ENCODE measurements at places on chromosomes 12 and 14.

DNA sequence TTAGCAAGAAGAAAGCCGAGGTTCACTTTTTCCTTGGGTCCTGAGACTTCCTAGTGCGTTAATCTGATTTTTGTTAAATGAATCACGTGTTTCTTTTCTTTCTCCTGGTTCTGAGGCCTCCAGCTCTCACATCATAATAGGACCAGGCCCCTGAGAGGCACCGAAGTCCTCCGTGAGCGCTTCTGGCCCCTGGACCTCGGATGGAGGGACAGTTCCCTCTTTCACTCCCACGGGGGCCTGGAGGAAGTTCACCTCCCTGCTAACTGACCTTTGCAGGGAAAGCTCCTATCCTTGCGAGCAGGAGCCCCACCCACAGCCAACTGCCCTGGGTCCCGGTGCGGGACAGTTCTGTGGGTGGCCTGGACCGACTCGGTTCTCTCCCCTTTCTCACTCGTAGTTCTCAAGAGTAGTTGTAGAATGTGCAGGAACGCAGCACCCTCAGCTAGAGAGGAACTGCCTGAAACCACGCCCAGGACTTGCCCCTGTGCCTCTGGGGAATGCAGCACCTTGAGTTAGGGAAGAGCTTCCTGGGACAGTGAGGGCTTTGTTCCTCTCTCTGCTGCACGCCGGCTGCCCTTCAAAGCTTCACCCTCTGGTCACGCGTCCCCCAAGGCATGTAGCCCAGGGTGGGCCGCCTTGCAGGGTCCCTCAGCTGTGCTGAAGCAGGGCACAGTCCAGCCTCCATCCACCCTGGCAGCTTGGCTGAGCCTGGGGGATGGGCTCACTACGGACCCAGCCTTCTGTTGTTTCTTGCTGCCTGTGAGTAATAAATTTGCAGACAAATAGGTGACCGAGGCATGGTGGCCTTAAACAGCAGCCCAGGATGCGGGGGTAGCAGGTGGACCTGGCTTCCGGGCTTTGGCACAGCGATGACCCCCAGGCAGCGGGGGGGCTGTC lies 264.6 kb downstream of the ADGRD1 start:
- no peak for DNase-seq

DNA sequence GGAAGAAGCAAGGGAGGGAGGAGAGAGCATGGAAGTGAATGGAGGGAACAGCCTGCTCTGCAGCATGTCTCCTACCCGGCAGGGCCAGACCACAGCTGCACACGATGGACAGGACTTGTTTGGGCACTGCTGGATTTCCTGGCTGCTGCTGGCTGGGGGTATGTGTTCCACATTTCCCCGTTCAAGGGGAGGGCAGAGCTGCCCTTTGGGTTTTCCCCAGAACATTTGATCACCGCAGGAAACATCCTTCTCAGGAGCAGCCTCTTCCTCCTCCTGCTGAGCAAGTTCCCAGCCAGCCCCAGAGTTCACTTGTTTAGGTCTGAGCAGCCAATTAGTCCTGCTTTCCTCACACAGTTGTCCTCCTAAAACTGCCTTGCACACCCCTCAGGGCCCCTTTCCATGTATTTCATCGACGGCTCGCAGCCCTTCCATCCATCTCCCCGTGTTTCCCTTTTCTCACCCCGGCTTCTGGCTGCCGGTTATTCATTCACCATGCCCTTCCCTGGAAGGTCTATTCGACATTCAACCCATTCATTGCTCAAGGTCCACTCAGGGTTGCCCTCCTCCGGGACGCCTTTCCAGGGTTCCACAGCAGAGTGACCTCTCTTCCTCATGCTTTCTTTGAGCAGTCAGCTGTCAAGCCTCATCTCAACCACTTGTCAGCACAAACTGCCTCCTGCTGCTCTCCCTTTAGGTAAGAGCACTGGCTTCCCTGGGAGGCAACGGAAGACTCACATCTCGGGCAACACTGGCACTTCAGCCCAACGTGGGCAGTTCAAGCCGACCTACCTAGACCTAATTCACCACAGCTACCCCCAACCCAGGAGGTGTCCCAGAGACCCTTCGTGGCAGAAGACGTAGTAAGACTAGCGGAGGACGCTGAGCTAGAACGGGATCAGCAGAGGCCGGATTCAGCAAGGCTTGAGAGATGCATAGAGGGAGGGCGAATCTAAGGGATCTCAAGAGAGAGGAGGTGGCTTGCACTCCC lies 20.1 kb upstream of the ANO2 start:
- no peak for DNase-seq

GRCh38 chr14:102848830-102849525 lies 71.7 kb downstream of the TRAF3 start:
- DNase-seq = no peak

DNA sequence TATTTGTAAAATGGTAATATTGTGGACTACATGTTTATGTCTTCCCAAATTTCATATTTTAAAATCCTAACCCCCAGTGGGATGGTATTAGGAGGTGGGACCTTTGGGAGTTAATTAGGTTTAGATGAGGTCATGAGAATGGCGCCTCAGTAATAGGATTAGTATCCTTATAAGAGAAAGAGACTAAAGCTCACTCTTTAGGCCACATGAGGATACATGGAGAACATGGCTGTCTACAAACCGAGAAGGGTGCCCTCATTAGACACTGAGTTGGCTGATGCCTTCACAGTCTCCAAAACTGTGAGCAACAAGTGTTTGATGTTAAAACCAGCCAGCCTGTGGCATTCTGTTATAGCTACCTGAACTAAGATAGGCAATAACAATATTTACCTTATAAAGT lies 58.3 kb upstream of the OTOGL start:
- no peak for DNase-seq

DNA sequence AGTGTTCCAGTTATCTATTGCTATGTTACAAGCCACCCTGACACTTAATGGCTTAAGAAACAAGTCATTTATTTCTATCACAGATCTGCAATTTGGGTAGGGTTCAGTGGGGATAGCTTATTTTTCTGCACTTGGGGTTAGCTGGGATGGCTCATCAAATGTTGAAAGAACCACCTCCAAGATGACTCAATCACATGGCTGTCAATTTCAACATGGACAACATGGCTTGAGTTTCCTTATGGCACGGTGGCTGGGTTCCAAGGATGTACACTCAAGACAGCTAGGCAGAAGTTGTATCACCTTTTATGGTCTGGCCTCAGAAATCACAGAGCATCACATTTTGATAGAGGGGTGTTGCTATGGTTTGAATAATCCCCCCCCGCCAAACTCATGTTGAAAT lies 24.5 kb upstream of the IGF1 start:
- no peak for DNase-seq

DNA sequence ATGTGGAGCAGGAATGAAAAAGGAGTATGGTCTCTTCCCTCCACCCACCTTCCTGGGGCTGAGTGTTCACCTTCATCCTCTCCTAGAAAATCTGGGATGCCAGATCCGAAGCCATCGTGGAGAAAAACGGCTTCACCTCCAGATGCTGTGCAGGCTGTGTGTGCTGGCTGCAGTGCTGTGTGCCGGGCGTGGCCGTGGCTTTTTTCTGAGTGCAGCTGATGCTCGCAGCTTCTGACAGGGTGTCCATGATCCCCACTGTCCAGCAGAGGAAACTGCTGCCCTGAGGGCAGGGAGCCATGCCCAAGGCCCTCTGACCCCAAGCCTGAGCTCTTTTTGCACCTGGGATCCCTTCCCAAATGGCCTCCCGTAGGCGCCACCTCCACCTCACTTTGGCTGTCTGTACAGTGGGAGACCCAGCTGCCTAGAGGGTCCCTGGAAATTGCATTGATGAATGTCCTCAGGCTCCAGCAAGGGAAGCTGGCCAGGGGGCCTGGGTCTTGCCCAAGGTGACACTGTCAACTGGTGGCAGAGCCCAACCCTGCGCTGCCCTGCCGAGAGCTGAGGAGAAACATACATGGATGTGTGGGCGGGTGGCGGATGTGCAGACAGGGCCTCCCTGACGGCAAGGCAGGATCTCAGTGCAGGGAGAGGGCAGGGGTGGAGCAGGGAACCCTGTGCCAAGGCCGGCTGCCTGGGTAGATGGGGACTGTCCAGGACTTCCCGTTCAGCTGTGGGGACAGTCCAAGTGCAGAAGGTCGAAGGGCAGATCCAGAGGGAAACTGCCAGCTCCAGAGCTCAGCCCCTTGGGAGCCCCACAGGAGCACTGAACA lies 53.3 kb downstream of the BEGAIN start:
- DNase-seq = no peak

GRCh38 chr12:72448805-72449204 lies 176.6 kb downstream of the TRHDE start:
- no peak for DNase-seq

DNA sequence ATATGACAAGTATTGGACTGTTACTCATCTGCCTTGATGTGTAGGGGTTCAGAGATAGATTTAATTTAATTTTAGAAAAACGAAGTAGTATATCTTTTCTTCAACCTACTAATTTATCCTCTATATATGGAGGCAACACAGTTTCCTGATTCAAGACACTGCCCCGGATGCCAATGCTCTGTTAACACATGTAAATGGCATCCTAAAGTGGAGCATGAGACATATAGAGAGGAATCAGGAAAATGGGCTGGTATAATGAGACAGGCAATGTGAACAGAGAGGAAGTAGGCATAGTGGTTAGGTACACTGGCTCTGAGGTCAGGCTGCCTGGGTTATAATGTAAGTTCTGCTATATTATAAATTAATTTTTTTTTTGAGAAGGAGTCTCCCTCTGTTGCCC lies 85.6 kb downstream of the OTOGL start:
- no peak for DNase-seq

DNA sequence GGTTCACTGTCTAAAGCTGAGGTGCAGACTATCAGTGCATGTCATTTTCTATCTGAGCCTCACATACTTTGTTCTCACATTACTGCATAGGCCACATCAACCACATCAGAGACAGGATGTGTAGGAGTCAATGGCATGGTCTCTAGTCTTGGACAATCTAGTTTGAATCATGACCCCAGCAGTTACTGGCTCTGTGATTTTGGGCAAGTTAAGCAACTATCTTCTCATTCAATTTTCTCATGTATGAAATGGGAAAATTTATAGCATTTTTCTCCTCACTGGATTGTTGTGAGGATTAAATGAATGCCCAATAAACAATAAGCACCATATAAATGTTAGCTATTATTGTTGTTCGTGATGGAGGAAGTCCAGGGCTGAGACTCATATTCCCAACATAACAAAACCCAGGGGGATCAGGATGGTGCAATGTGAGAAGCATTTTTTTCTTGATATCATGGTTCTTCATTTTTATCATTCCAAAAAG lies 432.6 kb downstream of the LRIG3 start:
- no peak for DNase-seq

- no peak for DNase-seq
These were observed 11.1 kb upstream of the TMPO start for GRCh38 chr12:98504368-98504617.

GRCh38 chr14:52283099-52283498 lies 15.6 kb downstream of the PTGDR start:
- no peak for DNase-seq

DNA sequence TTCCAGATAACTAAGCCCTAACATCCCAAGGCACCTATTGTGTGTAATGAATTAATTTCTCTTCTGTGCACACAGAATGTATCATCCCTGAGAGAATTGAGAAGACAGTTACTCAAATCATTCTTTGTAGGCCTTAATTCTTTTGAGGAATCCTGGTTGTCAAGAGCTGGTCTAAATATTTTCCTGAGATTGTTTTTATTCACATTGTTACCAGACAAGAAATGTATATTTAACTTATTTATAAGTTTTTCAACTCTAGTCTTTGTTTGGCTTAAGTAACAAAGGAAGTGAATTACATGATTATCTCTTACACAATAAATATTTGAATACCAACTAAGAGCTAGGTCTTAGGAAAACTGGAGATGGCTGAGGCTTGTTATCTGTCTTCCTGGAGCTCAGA lies 169.4 kb downstream of the DACT1 start:
- no peak for DNase-seq

DNA sequence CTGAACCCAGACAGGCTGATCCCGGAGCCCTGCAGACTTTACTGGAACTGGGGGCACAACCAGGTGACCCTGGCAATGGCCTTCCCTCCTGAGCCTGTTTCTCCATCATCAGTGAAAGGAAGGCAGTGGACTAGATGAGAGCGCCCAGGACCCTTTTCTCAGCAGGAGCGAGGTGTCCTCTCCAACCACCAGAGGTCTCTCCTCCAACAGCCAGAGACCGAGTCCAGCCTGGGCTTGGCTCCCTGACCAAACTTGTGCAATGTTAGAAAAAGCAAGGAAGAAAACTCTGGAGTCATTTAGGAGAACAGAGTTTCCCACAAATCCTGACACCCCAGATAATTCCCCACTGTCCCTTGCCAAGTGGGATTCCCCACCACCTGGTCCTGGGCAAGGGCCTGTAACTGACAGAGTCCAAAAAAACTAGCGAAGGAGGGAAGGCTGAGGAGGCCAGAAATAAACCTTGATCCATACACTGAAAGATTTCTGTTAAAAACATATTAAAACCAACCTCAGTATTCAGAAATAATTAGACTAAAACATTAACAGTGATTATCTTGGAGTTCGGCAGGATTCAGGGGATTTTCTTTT lies 9.0 kb downstream of the RPS6KL1 start:
- DNase-seq = peak; percentile 65

GRCh38 chr14:57982804-57983634 lies 117.1 kb upstream of the SLC35F4 start:
- no peak for DNase-seq

DNA sequence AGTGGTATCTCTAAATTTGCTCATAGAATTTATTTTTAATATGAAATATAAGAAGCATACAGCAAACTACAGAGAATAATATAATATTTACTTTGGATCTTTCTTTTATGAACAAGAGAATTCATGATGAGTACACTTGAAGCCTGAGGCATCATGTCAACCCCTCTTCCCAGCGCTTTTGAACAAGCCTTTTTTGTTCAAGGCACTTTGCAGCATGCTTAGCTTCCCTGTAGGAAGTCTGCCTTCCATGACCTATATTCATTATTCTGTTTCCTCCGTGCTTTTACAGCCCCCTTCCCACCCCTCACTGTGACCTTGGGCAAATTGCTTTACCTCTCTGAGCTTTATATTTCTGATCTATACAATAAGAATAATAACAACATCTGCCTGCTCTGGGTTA lies 41.6 kb downstream of the SCN8A start:
- DNase-seq = no peak

- no peak for DNase-seq
These were observed 28.4 kb downstream of the AREL1 start for GRCh38 chr14:74684434-74684833.

DNA sequence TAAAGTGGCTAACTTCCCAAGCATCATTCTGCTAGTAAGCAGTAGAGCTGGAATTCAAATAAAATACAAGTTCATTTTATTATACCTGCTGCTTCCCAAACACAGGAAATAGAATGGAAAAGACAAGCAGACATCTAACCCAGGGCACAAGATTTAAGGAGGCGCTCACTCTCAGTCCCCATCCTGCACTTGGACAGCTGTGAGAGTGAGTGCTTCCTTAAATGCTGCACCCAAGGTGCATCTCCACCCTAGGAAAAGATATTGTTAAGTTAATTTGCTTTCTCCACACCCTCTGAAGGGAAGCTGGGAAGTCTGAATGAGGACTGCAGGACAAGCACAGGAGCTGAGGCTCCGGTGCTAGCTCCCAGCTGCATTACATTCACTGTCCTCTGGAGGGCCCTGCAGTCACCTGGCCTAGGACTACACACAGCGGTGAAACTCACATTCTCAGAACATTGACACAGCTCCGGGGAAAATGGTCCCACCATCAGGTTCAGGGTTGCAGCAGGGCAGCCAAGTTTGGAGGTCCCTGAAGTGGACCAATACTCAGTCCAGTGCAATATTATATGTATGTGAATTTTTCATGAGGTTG lies 14.2 kb downstream of the HEBP1 start:
- DNase-seq = no peak
